ENCODE measurements at places on chromosomes 3 and 15.

GRCh38 chr3:144341471-144341870 lies 369.8 kb downstream of the DIPK2A start:
- no peak for DNase-seq

DNA sequence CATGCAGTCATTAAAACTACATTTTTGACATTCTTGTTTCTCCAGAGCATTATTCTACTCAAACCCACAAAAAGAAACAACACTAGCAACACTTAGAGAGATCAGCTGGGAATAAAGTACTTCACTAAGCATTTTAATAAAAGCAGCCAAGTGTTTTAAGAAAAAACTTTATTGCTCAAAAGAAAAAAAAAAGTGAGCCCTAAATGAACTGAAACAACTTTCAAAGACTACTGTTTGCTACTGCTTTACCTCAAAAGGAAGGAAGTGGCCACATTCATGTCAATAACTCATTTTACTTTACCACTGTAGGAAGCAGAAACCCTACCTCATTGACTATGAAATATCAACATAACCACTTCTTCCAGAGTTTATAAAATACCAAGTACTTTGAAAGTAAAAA lies 91.3 kb downstream of the UACA start:
- no peak for DNase-seq

GRCh38 chr15:95995375-95996168 lies 334.9 kb upstream of the NR2F2 start:
- DNase-seq = no peak

DNA sequence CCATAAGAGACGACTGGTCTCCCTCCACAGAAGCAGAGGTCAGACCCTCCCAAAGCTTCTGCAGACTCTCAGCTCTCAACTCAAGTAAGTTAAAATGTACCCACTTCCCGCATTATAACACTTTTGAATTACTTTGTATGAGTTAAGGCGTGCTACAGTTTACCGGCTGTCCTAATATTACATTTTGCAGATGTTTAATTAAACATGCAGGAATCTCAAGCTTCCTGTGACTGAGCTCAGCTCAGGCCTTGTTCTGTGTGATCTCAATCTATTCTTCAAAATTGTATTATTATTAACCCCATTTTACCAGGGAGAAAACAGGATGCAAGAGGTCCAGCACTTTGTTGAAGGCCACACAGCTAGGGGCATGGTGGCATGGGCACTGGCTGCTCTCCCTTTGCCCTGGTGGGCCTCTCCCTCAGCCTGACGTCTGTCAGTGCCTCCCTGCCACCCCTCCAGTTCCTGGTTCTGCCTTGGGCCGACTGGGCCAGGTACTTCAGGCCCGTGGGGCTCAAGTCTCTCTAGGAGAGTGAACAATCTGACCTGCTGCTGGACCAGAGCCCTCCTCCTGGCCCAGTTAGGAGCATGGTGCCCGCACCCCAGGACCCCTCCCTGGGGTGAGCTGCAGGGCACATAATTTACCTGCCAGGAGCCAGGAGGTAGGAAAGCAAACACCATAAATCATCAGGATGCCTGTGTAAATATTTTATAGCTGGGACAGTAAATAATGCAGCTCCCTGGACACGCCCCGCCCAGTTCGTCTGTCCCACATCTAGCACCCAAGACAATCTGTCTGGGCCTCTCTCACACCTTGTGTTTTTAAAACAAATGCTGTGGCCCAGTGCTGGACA lies 14.9 kb upstream of the RFT1 start:
- no peak for DNase-seq

DNA sequence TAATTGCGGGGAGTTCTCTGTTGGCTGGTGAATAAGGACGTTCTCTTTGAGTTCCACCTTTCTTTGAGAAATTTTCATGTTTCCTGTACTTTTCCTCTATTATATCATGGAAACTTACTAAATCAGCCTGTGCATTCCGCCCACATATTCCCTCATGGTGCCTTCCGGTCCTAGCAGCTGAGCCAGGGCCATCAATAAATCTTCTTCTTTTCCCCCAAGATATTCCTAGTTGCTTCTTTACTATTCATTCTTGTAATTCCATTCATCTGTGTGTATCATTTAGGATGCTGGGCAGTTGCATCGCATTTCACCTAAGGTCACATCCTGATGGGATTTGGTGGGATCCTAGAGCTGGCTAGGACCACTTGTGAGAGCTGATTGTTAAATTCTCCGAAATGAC lies 139.2 kb downstream of the RBMS3 start:
- no peak for DNase-seq

DNA sequence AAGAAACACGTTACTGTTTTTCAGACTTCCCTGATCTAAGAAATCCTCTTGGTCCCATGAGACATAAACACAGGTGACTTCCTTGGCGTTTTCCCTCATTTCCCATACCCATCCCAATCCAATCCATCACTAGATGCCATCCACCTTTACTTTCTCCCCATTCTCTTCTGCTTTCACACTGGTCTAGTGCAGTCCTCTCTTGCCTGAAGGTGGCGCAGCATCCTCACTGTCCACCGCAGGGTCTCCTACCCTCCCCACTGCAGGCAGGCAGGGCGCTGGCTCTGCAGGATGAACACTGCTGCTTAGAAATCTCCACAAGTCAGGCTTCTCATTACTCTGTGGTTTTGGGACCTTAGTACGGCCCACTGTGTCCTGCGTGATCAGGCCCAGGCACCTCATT lies 58.2 kb downstream of the RAB7A start:
- DNase-seq = no peak

GRCh38 chr15:31328969-31329639 lies 2.5 kb downstream of the KLF13 start:
- no peak for DNase-seq

- DNase-seq = no peak
These were observed 248.8 kb upstream of the NSMCE3 start for GRCh38 chr15:29518442-29518841.

- no peak for DNase-seq
These were observed 686 bp downstream of the MYRIP start for GRCh38 chr3:39809995-39810595.

- no peak for DNase-seq
These were observed 63.2 kb upstream of the BCL6 start for GRCh38 chr3:187808527-187808895.
